ENCODE measurements at places on chromosomes 7 and 10.

DNA sequence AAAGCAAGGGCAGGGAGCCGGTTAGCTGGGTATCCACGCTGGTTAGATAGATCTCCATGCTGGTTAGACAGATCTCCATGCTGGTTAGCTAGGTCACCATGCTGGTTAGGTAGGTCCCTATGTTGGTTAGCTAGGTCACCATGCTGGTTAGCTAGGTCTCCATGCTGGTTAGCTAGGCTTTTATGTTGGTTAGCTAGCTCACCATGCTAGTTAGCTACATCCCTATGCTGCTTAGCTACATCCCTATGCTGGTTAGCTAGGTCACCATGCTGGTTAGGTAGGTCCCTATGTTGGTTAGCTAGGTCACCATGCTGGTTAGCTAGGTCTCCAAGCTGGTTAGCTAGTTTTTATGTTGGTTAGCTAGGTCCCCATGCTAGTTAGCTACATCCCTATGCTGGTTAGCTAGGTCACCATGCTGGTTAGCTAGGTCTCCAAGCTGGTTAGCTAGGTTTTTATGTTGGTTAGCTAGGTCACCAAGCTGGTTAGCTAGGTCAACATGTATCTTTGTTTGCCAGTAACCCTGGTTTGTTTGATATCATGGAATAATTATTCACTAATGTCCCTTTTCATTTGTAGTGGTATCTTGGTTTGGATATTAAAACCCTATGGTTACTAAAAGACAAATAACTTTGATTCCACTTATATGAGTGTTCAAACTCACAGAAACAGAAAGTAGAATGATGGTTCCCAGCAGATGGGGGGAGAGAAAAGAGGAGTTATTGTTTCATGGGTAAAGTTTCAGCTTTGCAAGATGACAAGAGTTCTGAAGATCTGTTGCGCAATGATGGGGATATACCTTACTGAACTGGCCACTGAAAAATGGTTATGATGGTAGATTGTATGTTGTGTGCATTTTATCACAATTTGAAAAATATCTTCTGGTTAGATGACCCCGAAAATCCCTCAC is 136.2 kb downstream of the PRPF18 start:
- DNase-seq, result no peak

DNA sequence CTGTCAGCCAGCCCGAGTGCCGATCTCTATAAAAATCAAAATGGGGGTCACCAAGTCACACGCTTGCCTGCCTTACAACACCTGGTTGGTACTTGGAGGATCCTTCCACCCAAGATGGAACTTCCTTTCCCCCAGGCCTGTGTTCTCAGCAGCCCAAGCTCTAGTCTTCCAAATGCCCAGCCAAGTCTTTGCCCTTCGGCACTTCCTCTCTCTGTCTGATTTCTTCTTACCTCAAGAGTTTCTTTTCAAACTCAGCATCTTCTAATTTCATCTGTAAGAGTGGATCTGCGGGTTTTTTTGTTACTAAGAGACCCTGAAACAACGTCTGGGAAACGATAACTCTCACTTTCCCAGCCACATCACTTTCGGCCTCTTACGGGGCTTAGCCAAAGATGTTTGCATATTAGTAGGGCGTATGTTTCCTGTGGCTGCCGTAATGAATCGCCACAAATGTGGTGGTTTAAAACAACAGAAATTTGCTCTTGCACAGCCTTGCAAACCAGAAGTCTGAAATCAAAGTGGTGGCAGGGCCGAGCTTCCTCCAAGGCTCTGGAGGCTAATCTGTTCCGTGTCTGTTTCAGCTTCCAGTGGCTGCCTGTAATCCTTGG is 219.9 kb downstream of the TCF7L2 start:
- no peak for DNase-seq

- DNase-seq, result no peak
Measured at GRCh38 chr10:78821052-78821451, 247.7 kb upstream of the ZMIZ1 start.

GRCh38 chr7:1197997-1198625 is 34.6 kb upstream of the UNCX start:
- DNase-seq, result peak; percentile 18

DNA sequence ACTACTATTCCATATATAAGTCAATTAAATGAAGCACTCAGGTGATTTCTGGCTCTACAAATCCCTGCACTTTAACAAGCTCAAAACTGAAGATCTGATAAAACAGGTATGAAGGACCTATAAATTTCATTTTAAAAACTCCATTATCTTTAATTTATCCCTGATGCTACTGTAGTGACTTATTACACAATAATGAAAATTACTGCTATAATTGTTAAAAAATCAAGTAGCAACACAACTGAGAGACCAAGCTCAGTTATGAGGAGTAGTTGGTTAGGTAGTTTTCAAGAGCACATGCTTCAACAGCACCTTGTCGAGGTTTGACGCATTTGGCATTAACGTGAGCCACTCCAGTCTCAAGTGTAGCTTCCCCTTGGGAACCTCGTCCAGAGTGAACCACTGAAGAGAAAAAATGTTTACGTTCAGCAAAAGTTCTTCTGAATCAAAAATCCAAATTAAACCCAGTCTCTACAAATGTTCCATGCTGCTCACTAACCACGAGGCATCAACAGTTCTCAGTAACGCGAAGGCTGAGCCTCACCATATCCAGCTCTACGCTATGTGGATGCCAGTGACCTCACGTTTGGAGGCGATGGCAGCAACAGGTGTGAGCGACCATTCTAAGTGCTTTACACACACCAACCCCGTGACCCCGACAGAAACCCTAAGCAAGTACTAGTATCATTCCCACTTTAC is 55.3 kb upstream of the NCAPG2 start:
- no peak for DNase-seq

DNA sequence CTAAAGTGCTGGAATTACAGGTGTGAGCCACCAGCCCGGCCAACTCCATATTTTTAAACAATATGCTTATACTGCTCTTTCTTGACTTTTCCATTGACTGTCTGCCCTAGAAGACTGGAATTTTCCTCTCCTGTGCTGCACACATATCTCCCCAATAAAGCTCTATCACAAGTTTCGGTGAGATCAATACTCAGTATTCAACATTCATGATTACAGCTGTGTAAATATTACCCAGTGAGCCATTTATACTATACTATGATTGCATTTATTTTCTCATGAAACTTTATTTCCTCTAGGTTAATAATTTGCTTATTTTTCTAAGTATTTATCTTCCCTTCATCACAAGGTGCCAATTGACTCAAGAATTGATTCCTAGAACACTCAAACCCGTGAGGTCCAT is 48.5 kb upstream of the GRID1 start:
- DNase-seq, result no peak

GRCh38 chr7:130145424-130146100 is 59.6 kb downstream of the TMEM209 start:
- no peak for DNase-seq

- DNase-seq, result peak; percentile 98
Measured at GRCh38 chr7:30348083-30348560, 63.7 kb downstream of the ZNRF2 start.

Measured in SK-N-MC (cell line).